ENCODE measurements at places on chromosomes 4 and X.
A peak's percentile ranks its signal among the peaks of the same experiment; 100 is the strongest.

DNA sequence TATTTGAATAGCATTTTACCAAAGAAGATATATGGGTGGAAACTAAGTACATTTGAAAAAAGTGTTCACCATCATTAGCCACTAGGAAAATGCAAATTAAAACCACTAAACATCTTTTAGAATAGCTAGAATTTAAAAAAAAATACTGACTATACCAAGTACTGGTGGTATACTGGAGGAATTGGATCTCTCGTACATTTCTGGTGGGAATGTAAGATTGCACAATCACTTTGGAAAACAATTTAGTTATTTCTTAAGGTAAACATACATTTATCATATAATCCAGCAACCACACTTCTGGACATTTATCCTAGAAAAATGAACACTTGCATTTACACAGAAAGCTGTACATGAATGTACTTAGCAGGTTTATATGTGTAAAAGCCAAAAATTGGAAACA, 303.5 kb downstream of the MID1IP1 start:
- H3K27ac ChIP-seq, result no peak overlapping the region
- H3K36me3 ChIP-seq, result no peaks in the 10 kb centered on the region
- H3K4me1 ChIP-seq, result no peaks in the 10 kb centered on the region
- H3K27me3 ChIP-seq, result peaks cover 6% of the 10 kb centered on the region
- no peak overlapping the region for H3K4me3 ChIP-seq
- DNase-seq, result no peak

DNA sequence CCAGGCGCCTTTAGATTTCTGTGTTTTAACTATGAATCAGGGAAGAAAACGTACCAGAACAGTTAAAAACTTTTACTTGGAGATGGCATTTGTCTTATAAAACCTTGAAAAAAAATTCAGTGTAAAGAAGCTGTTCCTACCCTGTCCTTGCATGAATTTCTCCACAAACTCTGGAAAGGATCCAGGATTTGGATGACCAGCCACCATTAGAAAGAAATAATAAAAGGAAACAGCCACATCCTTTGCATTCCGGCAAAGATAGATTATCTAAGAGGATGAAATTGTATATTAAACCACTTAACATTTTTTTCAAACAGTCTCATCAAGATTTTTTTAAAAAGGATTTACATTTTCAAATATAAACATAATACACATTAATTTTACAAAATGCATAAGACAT, 10.6 kb downstream of the SULT1E1 start:
- no peaks in the 10 kb centered on the region for H3K36me3 ChIP-seq
- H3K27me3 ChIP-seq, result peaks cover 7% of the 10 kb centered on the region
- peaks cover 7% of the 10 kb centered on the region for H3K4me1 ChIP-seq
- H3K27ac ChIP-seq, result no peak overlapping the region

DNA sequence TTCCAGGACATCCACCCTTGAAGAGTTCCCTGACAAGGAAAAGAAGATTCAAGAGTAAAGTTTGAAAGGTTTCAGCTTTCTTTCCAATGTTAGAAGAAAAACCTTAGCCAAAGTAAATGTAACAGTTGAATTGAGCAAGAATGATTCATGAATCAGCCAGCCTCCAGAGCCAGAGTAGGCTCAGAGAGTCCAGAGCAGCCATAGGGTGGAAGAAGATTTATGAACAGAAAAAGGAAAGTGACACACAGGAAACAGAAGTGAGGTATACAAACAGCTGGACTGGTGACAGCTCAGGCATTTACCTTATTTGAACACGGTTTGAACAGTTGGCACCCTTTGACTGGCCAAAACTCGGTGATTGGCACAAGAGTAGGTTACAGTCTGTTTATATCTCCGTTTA, 63.2 kb downstream of the QDPR start:
- no peaks in the 10 kb centered on the region for H3K36me3 ChIP-seq
- H3K4me1 ChIP-seq, result peaks cover 5% of the 10 kb centered on the region
- H3K27me3 ChIP-seq, result peaks cover 2% of the 10 kb centered on the region
- H3K4me3 ChIP-seq, result no peak overlapping the region

DNA sequence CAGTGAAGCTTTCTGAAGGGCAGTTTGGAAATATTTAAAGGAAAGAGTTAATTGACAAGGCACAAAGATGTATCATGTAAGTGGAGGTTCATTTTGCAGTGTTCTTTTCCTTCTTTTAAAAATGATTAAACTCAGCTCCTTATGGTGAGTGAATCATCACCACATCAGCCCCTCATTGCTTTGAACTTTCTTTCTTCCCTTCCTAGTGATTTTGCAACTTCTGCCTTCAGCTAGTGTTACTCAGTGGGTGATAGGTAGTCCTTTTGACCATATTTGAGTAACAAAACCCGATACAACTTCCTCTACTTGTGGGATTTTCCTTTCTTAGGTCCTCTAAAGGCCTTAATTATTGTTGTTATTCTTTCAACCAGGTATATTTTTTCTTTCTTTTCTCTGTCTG, 8.2 kb downstream of the ZCCHC4 start:
- H3K4me3 ChIP-seq, result peak overlapping the region; percentile 53
- H3K27me3 ChIP-seq, result no peaks in the 10 kb centered on the region
- H3K36me3 ChIP-seq, result peaks cover 31% of the 10 kb centered on the region
- H3K27ac ChIP-seq, result peak overlapping the region; percentile 76
- peaks cover 29% of the 10 kb centered on the region for H3K4me1 ChIP-seq

DNA sequence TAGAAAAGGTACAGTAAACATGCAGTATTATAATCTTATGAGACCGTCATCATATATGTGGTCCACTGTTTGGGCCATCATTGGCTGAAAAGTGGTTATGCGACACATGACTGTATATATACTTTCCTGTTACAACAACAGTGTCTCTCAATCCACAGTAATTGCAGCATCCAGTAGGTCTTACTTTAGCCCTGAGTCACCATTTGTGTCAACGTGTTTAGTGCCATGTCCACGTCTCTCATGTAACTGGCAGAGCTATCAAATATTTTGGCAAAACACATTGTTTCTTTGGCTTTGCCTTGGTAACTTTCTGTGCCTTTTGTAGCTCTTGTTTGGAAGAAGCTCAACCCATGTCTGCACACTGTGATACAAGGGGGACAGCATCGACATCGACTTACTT, 73.8 kb downstream of the CD38 start:
- H3K4me1 ChIP-seq, result peaks cover 2% of the 10 kb centered on the region
- no peak overlapping the region for H3K4me3 ChIP-seq
- DNase-seq, result no peak

DNA sequence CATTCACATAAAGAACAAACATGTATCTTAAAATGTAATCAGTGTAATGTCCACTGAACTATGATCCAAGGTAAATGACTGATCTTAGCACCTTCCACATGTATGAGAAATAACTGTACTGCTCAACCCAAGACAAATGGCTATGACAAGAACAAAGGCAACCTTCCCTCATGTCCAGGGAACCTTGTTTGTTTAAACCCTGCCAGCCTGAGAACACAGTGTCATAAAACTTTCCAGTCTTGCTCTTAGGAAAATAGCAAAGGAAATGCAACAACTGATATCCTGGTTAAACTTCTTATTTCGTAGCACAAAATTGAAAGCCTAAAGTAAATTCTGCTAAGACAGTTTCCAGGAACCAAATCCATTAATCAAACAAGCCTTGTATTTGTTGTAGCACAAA, 494.3 kb downstream of the IL15 start:
- peaks cover 15% of the 10 kb centered on the region for H3K4me1 ChIP-seq
- no peak for DNase-seq
- peaks cover 11% of the 10 kb centered on the region for H3K36me3 ChIP-seq
- no peak overlapping the region for H3K4me3 ChIP-seq

DNA sequence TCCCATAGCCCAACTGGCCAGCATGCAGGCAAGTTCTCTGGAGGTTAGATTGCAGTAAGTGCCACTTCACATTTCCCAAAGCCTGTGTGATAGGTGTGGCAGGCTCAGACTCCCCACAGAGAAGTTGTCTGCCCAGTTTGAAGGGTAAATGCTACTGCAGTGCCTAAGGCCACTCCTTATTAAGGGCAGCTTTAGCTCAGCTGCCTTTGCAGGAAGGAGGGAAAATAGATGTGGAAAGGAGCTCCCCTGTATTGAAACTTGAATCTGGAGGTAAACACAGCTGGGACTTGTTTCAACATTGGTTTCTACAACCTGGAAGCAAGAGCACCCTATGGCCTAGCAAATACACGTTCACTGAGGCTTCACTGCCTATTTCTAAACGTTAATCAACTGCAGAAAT, 22.4 kb downstream of the NEXMIF start:
- H3K27ac ChIP-seq, result no peak overlapping the region
- no peaks in the 10 kb centered on the region for H3K4me1 ChIP-seq
- H3K27me3 ChIP-seq, result no peaks in the 10 kb centered on the region
- DNase-seq, result no peak
- no peaks in the 10 kb centered on the region for H3K36me3 ChIP-seq

DNA sequence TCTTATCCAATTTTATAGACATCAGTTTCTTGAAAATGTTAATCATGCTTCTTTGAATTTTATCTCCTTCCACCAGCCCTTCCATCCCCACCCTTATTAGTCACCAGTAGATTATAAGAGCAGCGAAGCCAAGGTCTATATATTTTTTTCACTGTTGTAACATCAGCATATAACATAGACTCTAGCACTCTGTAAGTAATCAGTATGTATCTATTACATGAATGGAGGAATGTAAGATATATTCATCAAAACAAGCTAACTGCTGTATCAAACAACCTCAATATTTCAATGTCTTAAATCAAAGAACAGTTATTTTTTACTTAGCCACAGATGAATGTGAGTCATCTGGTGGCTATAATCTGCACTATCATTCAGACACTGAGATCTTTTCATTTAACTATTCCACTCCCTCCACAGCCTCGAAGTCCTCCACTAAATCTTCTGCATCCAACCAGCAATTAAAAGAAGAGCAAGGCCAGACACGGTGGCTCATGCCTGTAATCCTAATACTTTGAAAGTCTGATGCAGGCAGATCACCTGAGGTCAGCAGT, 178.9 kb downstream of the CENPC start:
- H3K4me1 ChIP-seq, result no peaks in the 10 kb centered on the region
- no peaks in the 10 kb centered on the region for H3K27me3 ChIP-seq
- no peak overlapping the region for H3K4me3 ChIP-seq
- no peak overlapping the region for H3K27ac ChIP-seq

DNA sequence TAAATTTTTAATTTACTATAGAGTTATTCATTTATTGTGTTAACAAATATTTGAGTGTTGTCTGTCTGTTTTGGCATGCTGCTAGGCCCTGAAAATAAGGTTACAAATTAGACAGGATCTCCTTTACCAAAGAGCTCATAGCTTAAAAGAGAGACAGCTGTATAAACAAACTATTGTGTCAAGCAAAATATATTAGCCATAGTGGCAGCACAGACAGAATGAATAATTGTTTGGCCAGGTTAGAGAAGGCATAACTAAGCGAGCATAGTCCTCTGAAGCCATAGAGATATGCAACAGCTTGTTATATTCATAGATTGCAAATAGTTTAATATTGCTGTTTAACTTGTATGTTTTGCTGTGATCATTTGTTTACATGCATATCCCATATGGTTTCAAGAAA, 66.7 kb upstream of the NDUFC1 start:
- H3K36me3 ChIP-seq, result peaks cover 64% of the 10 kb centered on the region
- DNase-seq, result no peak
- no peak overlapping the region for H3K4me3 ChIP-seq
- H3K27me3 ChIP-seq, result no peaks in the 10 kb centered on the region
- no peak overlapping the region for H3K27ac ChIP-seq

DNA sequence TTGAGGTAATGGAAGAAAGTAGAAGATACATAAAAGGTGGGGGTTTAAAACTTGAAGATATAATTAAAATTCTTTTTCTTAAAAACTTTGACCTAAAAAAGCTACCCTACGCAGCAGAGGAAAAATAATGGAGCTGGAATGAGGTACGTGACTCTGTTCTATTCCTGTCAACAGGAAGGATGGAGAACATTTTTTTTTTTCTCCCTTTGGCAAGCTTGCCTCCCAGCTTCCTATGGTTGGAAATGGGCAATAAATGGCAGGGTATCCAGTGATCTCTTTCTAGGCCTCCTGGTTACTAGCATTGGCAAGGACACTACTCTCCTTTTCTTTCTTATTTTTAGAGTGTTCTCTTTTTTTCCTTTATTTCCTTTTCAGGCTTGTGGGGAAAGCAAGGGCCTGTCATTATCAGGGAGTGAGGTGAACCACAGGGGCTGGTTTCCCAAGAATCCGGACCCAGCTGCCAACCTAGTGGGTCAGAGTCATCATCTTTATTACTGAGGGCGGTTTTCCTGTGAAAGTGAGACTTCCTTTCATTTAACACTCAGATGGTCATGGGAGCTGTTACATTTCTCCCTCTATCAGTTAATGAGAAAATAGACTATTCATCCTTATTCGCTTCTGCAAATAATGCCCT, 224.6 kb downstream of the SPRY1 start:
- no peak overlapping the region for H3K4me3 ChIP-seq
- H3K36me3 ChIP-seq, result no peaks in the 10 kb centered on the region
- H3K4me1 ChIP-seq, result peaks cover 14% of the 10 kb centered on the region
- peaks cover 19% of the 10 kb centered on the region for H3K27me3 ChIP-seq
- DNase-seq, result no peak

GRCh38 chrX:48695925-48696300, 621 bp upstream of the SUV39H1 start:
- H3K4me1 ChIP-seq, result peaks cover 20% of the 10 kb centered on the region
- no peak for DNase-seq
- peak overlapping the region; percentile 96 for H3K27ac ChIP-seq
- peaks cover 24% of the 10 kb centered on the region for H3K36me3 ChIP-seq

GRCh38 chr4:151865744-151866591, 105.2 kb upstream of the GATB start:
- no peak overlapping the region for H3K4me3 ChIP-seq
- no peak for DNase-seq
- H3K27ac ChIP-seq, result no peak overlapping the region
- H3K27me3 ChIP-seq, result peaks cover 9% of the 10 kb centered on the region

GRCh38 chr4:1746919-1747602, 25.7 kb downstream of the TACC3 start:
- H3K36me3 ChIP-seq, result peaks cover 19% of the 10 kb centered on the region
- H3K27me3 ChIP-seq, result no peaks in the 10 kb centered on the region
- no peak overlapping the region for H3K4me3 ChIP-seq
- no peak for DNase-seq
- H3K4me1 ChIP-seq, result no peaks in the 10 kb centered on the region
- H3K27ac ChIP-seq, result no peak overlapping the region

- H3K27ac ChIP-seq, result no peak overlapping the region
- H3K4me3 ChIP-seq, result no peak overlapping the region
- no peaks in the 10 kb centered on the region for H3K4me1 ChIP-seq
Measured at GRCh38 chr4:176548571-176548970, 228.8 kb downstream of the SPCS3 start.

DNA sequence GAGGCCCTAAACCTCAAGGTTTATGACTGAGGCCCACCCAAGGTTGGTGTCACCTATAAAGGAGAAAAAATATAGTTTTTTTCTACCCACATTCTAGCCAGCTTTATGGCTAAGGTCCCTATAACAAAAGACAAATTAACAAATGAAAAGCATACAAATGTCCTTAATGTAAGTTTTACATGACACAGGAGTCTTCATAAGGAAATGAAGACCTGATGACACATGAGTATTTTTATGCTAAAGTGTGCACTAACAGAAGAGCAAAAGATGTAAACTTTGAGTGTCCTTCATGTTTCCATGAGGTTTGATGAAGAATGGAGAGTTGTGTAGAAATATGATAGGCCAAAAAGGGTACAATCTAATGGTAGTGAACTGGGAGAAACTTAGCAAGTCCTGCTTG, 114.7 kb upstream of the INTU start:
- no peaks in the 10 kb centered on the region for H3K36me3 ChIP-seq
- H3K27ac ChIP-seq, result no peak overlapping the region
- no peaks in the 10 kb centered on the region for H3K4me1 ChIP-seq
- no peak overlapping the region for H3K4me3 ChIP-seq

- H3K27ac ChIP-seq, result no peak overlapping the region
- H3K4me3 ChIP-seq, result no peak overlapping the region
- H3K27me3 ChIP-seq, result no peaks in the 10 kb centered on the region
- H3K4me1 ChIP-seq, result no peaks in the 10 kb centered on the region
Measured at GRCh38 chrX:127621780-127622179, 430.4 kb downstream of the ACTRT1 start.
